ENCODE measurements at places on chromosomes 6 and 20. TPM values are rescaled to one million over a fixed set of nuclear protein-coding genes. Genes with fewer than 3 reads are reported as not detected.

The ACSS1 gene
- 1.3 TPM for total RNA-seq

The VSX1 gene
- not detected for total RNA-seq

The ZNF165 gene
- total RNA-seq = 2.5 TPM

The MEI4 gene
- total RNA-seq = not detected

The DZANK1 gene
- total RNA-seq = 0.71 TPM

The MRAP2 gene
- 0.46 TPM for total RNA-seq

All from airway epithelial cell (primary cell).